ENCODE measurements at places on chromosomes 12 and 14. TPM values are rescaled to one million over a fixed set of nuclear protein-coding genes. Genes with fewer than 3 reads are reported as not detected.

Gene B4GALNT3
- 8.3 TPM for total RNA-seq

Gene BATF
- 2.6 TPM for total RNA-seq

Gene ACOT6
- not detected for total RNA-seq

Gene PRICKLE1
- 2.4 TPM for total RNA-seq

Gene SYT1
- total RNA-seq = 0.26 TPM

Gene TAS2R14
- 1.2 TPM for total RNA-seq

Gene PLEKHG7
- total RNA-seq = under 0.01 TPM

Gene DNAH10
- total RNA-seq = under 0.01 TPM

Gene ACSM4
- not detected for total RNA-seq

Gene OAS1
- total RNA-seq = 4.9 TPM

Gene OTX2
- total RNA-seq = not detected

Gene KRT77
- total RNA-seq = not detected
